ENCODE measurements at places on chromosomes 12 and 14. TPM values are rescaled to one million over a fixed set of nuclear protein-coding genes. Genes with fewer than 3 reads are reported as not detected.

The ERP27 gene
- total RNA-seq = 0.18 TPM

The RTL1 gene
- total RNA-seq = 0.78 TPM

The AGAP2 gene
- total RNA-seq = 4.0 TPM

The HOXC9 gene
- 4.3 TPM for total RNA-seq

The INHBC gene
- not detected for total RNA-seq

The SERPINA3 gene
- total RNA-seq = 245 TPM

The TCL1B gene
- total RNA-seq = not detected

- DNase-seq = no peak
- H3K27me3 ChIP-seq = no peaks in the 10 kb centered on the region
- H3K4me1 ChIP-seq = peaks cover 5% of the 10 kb centered on the region
- H3K27ac ChIP-seq = no peak overlapping the region
- H3K4me3 ChIP-seq = no peak overlapping the region
Observed at GRCh38 chr12:52260361-52261207, 13.9 kb upstream of the KRT86 start.

- no peaks in the 10 kb centered on the region for H3K27me3 ChIP-seq
- H3K4me3 ChIP-seq = no peak overlapping the region
- H3K27ac ChIP-seq = no peak overlapping the region
- no peaks in the 10 kb centered on the region for H3K4me1 ChIP-seq
- DNase-seq = no peak
Observed at GRCh38 chr14:23653051-23653450, 16.9 kb downstream of the DHRS2 start.

GRCh38 chr14:90675399-90675798, 140.8 kb downstream of the TTC7B start:
- H3K36me3 ChIP-seq = no peaks in the 10 kb centered on the region
- peak; percentile 89 for DNase-seq
- H3K4me1 ChIP-seq = peaks cover 31% of the 10 kb centered on the region
- no peak overlapping the region for H3K4me3 ChIP-seq
- peak overlapping the region; percentile 73 for H3K27ac ChIP-seq
- H3K27me3 ChIP-seq = no peaks in the 10 kb centered on the region

- DNase-seq = no peak
- H3K4me3 ChIP-seq = no peak overlapping the region
- no peaks in the 10 kb centered on the region for H3K27me3 ChIP-seq
- H3K4me1 ChIP-seq = peaks cover 13% of the 10 kb centered on the region
Observed at GRCh38 chr12:22034709-22035506, 11.1 kb upstream of the CMAS start.

DNA sequence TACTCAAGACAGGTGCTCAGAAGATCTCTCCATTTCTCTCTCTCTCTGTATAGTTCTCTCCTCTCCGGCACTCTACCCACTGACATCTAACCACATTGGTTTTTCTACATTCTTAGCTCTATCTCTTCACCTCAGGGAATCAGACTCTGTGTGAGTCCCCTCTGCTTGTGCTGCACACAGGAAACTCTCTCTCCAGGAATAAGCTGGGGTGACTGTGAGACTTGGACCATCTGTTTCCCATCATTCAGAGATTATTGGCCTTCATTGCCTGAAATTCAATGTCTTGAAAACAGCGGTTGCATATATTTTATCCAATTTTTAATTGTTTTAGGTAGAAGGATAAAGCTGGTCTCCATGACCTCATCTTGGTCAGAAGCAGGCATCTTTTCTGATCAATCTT, 105.0 kb downstream of the SLC35F4 start:
- no peak overlapping the region for H3K4me3 ChIP-seq
- DNase-seq = no peak
- H3K4me1 ChIP-seq = no peaks in the 10 kb centered on the region
- no peaks in the 10 kb centered on the region for H3K27me3 ChIP-seq
- no peaks in the 10 kb centered on the region for H3K36me3 ChIP-seq
- no peak overlapping the region for H3K27ac ChIP-seq

- no peak overlapping the region for H3K27ac ChIP-seq
- no peak overlapping the region for H3K4me3 ChIP-seq
- no peaks in the 10 kb centered on the region for H3K36me3 ChIP-seq
- H3K27me3 ChIP-seq = no peaks in the 10 kb centered on the region
- DNase-seq = no peak
Observed at GRCh38 chr12:101968770-101969169, 91.4 kb downstream of the DRAM1 start.

- H3K27ac ChIP-seq = no peak overlapping the region
- no peak overlapping the region for H3K4me3 ChIP-seq
Observed at GRCh38 chr12:92360543-92360942, 214.9 kb upstream of the BTG1 start.

- no peak overlapping the region for H3K4me3 ChIP-seq
- no peaks in the 10 kb centered on the region for H3K4me1 ChIP-seq
- no peak overlapping the region for H3K27ac ChIP-seq
- no peaks in the 10 kb centered on the region for H3K27me3 ChIP-seq
- no peaks in the 10 kb centered on the region for H3K36me3 ChIP-seq
- no peak for DNase-seq
Observed at GRCh38 chr14:26531894-26532293, 65.9 kb downstream of the NOVA1 start.

GRCh38 chr12:97275728-97276590, 186.6 kb upstream of the RMST start:
- no peaks in the 10 kb centered on the region for H3K36me3 ChIP-seq
- no peak overlapping the region for H3K27ac ChIP-seq
- no peaks in the 10 kb centered on the region for H3K27me3 ChIP-seq
- no peaks in the 10 kb centered on the region for H3K4me1 ChIP-seq
- H3K4me3 ChIP-seq = no peak overlapping the region

- no peaks in the 10 kb centered on the region for H3K36me3 ChIP-seq
- no peak overlapping the region for H3K4me3 ChIP-seq
- no peak overlapping the region for H3K27ac ChIP-seq
- no peaks in the 10 kb centered on the region for H3K27me3 ChIP-seq
Observed at GRCh38 chr14:54698501-54698900, 131.6 kb downstream of the SAMD4A start.

DNA sequence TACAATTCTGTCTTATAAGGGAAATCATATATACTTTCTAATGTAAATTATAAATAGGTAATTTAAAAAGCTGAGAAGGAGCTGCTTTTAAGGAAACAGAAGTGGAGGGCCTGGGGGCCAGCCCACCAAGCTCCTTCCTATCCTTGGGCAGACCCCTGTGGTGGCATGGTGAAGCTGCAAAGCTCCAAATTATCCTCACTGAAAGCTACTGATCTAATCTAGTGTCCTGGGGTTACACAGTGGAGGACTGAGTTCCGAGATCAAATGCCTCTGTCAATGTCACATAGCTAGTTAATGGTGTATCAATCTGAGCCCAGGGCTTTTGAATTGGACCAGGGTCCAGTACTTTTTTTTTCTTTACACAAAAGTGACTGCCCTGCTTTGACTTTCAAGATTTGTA, 355.4 kb downstream of the CEP128 start:
- no peak overlapping the region for H3K27ac ChIP-seq
- H3K27me3 ChIP-seq = no peaks in the 10 kb centered on the region
- H3K4me1 ChIP-seq = peaks cover 11% of the 10 kb centered on the region

GRCh38 chr12:122031342-122032216, 9.9 kb downstream of the BCL7A start:
- no peak overlapping the region for H3K27ac ChIP-seq
- no peaks in the 10 kb centered on the region for H3K36me3 ChIP-seq
- peak; percentile 50 for DNase-seq

DNA sequence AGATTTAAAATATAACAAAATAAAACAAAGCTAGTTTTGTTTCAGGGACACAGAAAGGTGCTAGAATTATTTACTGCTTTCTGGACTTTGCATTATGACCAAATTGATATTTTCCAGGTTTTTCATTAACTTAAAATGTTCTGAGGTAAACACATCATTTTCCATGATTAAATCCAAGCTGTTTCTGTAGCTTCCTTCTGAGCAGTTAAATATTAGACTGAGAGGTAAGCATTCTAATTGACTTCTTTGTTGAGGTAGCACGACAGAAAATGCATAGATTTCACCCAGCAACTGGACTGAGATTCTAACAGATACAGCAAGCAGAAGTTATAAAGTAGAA, 98.3 kb downstream of the BMP4 start:
- no peak overlapping the region for H3K4me3 ChIP-seq
- no peak overlapping the region for H3K27ac ChIP-seq
- H3K36me3 ChIP-seq = no peaks in the 10 kb centered on the region
- no peak for DNase-seq
- no peaks in the 10 kb centered on the region for H3K4me1 ChIP-seq
- no peaks in the 10 kb centered on the region for H3K27me3 ChIP-seq

GRCh38 chr12:60487284-60487683, 891.5 kb downstream of the SLC16A7 start:
- H3K27me3 ChIP-seq = no peaks in the 10 kb centered on the region
- H3K4me1 ChIP-seq = no peaks in the 10 kb centered on the region
- DNase-seq = no peak
- no peak overlapping the region for H3K27ac ChIP-seq

- DNase-seq = no peak
- H3K4me3 ChIP-seq = no peak overlapping the region
- H3K36me3 ChIP-seq = no peaks in the 10 kb centered on the region
- H3K27ac ChIP-seq = peak overlapping the region; percentile 89
- H3K27me3 ChIP-seq = no peaks in the 10 kb centered on the region
Observed at GRCh38 chr12:106138357-106138632, 459 bp downstream of the NUAK1 start.

- peaks cover 8% of the 10 kb centered on the region for H3K4me1 ChIP-seq
- no peaks in the 10 kb centered on the region for H3K27me3 ChIP-seq
- DNase-seq = peak; percentile 72
- no peaks in the 10 kb centered on the region for H3K36me3 ChIP-seq
Observed at GRCh38 chr14:90556012-90556477, 159.2 kb downstream of the CALM1 start.

DNA sequence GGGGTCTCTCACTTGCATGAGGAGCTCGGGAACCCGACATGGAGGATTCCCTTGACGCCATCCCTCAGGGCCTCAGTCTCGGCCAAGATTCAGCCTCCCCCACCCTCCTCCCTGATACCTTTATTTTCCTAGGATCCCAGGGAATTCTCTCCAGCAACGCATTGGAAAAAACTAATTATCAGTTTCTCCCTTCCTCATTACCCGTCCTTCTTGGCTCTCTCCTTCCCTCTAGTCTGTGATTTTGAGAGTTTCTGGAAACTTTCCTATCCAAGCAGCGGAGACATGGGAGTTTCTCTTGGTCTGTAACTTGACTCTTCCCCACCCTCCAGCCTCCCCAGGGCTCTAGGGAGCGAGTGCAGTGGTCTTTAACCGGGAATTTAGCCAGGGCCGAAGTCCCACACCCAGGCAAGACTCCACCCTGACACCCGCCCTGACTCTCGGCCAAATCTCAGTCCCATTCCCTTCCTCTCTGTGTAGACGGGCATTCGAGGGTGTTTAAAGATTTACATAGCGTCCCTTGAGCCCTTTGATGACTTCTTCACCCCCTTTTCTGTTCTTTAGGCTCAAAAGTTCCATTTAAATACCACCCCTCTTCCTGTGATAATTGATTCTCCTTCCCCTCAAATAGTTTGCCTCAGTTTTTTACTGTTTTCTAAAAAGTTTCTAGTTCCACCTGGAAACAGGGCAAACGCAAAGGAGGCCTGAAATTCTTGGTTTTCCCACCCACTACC, 6.7 kb downstream of the HOXC5 start:
- H3K27me3 ChIP-seq = no peaks in the 10 kb centered on the region
- H3K36me3 ChIP-seq = no peaks in the 10 kb centered on the region
- peak; percentile 44 for DNase-seq
- no peak overlapping the region for H3K4me3 ChIP-seq
- H3K27ac ChIP-seq = no peak overlapping the region

DNA sequence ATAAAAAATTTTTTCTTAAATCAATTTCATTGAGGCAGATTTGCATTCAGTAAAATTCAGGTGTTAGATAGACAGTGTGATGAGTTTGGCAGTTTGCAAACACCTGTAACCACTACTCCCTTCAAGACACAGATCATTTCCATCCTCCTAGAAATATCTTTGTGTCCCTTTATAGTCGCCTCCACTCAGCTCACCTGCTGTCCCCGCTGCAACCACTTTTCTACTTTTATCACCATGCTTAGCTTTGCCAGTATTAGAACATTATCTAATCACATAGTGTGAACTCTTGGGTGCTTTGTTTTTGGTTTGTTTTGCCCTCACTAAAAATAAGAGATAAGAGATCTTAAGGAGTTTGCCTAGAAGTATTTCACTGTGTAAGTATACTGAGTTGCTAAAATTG, 73.8 kb downstream of the DERA start:
- H3K4me1 ChIP-seq = no peaks in the 10 kb centered on the region
- H3K4me3 ChIP-seq = no peak overlapping the region
- H3K27me3 ChIP-seq = no peaks in the 10 kb centered on the region
- no peaks in the 10 kb centered on the region for H3K36me3 ChIP-seq

GRCh38 chr12:38984388-38984787, 79.0 kb upstream of the CPNE8 start:
- H3K36me3 ChIP-seq = no peaks in the 10 kb centered on the region
- no peak overlapping the region for H3K4me3 ChIP-seq
- H3K4me1 ChIP-seq = no peaks in the 10 kb centered on the region
- H3K27ac ChIP-seq = no peak overlapping the region

DNA sequence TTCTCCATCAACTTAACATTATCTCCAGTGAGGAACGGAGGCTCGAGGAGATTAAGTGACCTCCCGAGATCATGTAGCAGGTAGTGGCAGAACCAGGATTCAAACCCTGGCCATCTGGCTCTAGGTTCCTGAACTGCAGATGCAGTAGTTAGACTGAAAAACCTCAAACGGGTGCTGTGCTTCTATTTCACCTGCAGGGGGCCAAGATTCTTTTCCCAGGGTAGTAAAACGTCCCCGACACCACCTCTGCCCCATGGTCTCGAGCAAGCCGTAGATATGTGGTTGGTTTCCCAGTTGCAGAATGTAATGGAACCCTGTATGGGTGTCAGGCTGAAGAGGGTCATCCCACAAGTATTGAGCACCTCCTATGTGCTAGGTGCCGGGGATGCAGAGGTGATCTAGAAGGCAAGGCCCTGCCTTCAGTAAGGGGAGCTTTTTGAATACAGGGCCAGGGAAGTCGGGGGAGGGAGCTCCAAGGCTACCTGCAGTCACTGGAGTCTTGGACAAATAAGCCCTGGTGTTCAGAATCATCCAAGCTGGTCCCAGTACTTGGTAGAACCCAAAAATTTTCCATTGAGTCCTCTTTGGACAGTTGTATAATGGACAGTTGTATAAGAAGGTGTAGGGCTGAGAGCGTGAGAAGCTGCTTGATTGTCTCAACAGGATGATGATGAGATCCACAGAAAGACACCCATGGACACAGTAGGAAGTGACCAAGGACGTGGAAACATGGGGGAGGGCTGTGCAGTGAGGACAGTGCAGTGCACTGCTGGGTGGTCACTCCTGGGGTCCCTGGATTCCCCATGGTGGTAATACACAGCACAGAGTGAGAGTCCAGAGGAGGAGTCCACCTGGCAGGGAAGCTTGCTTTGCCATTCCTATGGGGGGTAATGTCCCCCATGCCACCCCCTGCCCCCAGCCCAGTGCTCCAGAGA, 197.2 kb downstream of the CHST11 start:
- no peaks in the 10 kb centered on the region for H3K36me3 ChIP-seq
- DNase-seq = no peak
- H3K4me3 ChIP-seq = no peak overlapping the region
- H3K27me3 ChIP-seq = no peaks in the 10 kb centered on the region

DNA sequence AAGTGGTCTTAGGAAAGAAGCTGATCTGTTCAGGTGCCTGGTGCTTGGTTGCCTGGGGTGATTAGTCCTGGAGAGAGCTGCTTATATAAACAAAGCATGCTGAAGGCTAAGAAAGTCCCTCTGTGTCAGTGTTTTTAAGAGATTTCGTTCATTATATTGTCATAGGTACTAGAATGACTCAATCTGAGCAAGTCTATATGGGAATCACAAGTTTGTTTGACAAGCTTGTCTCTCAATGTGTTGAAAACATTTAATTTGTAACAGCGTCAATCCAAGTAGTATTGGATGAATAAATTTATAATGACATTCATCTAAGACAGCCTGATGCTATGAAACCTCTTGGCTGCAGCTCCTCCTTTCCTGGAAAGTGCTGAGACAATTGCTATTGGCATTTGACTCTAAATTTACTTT, 256.3 kb downstream of the TMTC2 start:
- no peaks in the 10 kb centered on the region for H3K36me3 ChIP-seq
- H3K27ac ChIP-seq = no peak overlapping the region
- no peaks in the 10 kb centered on the region for H3K27me3 ChIP-seq
- H3K4me1 ChIP-seq = no peaks in the 10 kb centered on the region
- no peak overlapping the region for H3K4me3 ChIP-seq
